ENCODE measurements at places on chromosomes 2 and 18. TPM values are rescaled to one million over a fixed set of nuclear protein-coding genes. Genes with fewer than 3 reads are reported as not detected.

DNA sequence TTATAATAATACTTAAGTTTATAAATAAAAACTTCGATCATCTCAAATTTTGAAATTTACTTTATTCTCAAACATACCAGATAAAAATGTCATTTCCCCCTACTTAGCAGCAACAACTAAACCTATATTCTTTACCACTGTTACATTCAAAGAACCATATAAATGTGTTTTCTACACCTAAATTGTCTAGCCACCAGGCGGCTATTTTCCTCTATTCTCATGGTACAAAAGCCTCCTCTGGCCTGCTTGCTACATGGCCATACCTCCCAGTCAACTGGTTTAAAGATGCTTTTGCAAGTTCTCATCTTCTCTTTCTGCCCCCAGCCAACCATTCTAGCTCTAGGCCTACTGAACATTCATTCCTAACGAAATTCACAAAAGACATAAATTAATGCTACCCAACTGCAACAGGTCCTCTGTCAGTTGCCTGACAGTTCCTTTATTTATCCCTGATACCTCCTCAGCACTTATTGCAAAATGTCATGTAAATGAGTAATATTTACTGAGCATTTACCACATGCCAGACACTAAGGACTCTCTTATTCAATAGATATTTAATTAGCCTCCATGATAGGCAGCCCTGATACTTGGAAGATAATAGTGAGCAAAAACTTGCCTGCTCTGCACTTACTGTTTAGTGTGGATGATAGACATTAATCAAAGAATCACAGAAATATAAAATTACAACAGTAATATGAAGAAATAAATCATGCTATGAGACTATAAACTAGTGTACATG, 5.0 kb downstream of the C1D start:
- no peaks in the 10 kb centered on the region for H3K36me3 ChIP-seq
- no peak for DNase-seq
- H3K27ac ChIP-seq, result no peak overlapping the region
- no peak overlapping the region for H3K4me3 ChIP-seq
- H3K27me3 ChIP-seq, result no peaks in the 10 kb centered on the region

- no peaks in the 10 kb centered on the region for H3K27me3 ChIP-seq
- no peaks in the 10 kb centered on the region for H3K36me3 ChIP-seq
- DNase-seq, result no peak
- no peak overlapping the region for H3K27ac ChIP-seq
- no peak overlapping the region for H3K4me3 ChIP-seq
- H3K4me1 ChIP-seq, result no peaks in the 10 kb centered on the region
Measured at GRCh38 chr2:68447118-68447517, 20.0 kb downstream of the FBXO48 start.

DNA sequence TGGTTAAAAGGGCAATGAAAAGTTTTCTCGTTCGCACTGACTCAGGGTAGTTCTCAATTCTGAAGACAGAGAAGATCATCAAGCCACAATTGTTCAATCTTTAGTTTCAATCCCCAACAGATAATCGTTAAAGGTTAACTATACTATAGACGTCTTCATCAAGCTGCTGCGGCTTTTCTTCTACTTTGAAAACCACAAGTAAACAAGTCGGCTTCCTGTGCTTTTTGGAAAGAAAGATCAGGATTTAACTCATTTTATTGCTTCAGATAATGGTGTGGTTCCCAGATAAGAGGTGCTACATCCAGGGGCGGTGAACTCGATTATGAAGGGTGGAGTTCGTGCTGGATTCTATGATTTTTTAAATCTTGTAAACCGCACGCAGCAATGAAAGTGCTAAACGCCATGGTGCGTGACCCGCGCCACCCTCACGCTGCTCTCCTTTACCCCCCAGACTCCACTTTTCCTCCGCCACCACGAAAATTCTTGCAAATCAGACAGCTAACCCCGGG, 545 bp upstream of the CDCA7 start:
- peaks cover 8% of the 10 kb centered on the region for H3K27me3 ChIP-seq
- no peaks in the 10 kb centered on the region for H3K36me3 ChIP-seq
- peaks cover 26% of the 10 kb centered on the region for H3K4me1 ChIP-seq
- peak overlapping the region; percentile 69 for H3K4me3 ChIP-seq

- H3K27me3 ChIP-seq, result no peaks in the 10 kb centered on the region
- no peaks in the 10 kb centered on the region for H3K36me3 ChIP-seq
- no peak overlapping the region for H3K27ac ChIP-seq
- DNase-seq, result no peak
- no peak overlapping the region for H3K4me3 ChIP-seq
- peaks cover 6% of the 10 kb centered on the region for H3K4me1 ChIP-seq
Measured at GRCh38 chr18:48468151-48468550, 59.0 kb upstream of the ZBTB7C start.

DNA sequence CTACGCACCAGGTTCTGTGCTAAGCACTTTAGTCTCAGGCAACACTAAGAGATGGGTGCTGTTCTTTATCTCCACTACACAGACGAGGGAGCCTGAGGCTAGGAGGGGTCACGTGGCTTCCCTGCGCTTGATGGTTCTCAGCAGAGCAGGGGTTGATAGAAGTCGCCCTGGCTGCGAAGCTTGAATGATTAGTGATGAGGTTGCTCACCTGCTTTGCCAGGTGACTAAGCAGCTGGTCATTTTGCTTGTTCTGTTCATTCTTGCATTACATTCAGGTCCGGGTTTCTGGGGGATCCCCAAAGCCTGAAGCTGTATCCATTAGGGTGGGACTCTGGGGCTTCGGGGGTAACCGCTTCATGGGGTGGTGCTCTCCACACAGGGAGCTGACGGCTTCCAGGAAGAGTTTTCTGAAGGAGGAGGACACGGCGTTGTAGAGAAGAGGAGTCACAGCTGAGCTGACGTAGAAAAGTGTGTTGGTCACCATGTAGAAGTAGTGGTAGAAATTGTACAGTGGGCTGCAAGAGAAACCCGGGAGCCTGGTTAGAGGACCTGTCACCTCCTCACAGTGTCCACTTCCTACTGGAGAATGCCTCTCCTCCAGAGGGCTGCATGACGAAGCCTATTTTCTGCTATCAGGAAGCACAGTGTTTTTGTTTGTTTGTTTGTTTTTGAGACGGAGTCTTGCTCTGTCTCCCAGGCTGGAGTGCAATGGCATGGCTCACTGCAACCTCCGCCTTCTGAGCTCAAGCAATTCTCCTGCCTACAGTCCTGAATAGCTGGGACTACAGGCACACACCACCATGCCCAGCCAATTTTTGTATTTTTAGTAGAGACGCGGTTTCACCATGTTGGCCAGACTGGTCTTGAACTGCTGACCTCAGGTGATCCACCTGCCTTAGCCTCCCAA, 11.5 kb downstream of the NTSR2 start:
- no peak overlapping the region for H3K4me3 ChIP-seq
- H3K36me3 ChIP-seq, result no peaks in the 10 kb centered on the region
- H3K4me1 ChIP-seq, result no peaks in the 10 kb centered on the region
- no peak for DNase-seq
- no peak overlapping the region for H3K27ac ChIP-seq

- DNase-seq, result no peak
- H3K4me3 ChIP-seq, result no peak overlapping the region
- peak overlapping the region; percentile 38 for H3K27ac ChIP-seq
- H3K27me3 ChIP-seq, result no peaks in the 10 kb centered on the region
Measured at GRCh38 chr2:109497911-109498870, 115.6 kb downstream of the SEPTIN10 start.

- no peak overlapping the region for H3K4me3 ChIP-seq
- no peaks in the 10 kb centered on the region for H3K27me3 ChIP-seq
- no peaks in the 10 kb centered on the region for H3K4me1 ChIP-seq
- H3K36me3 ChIP-seq, result no peaks in the 10 kb centered on the region
- H3K27ac ChIP-seq, result no peak overlapping the region
Measured at GRCh38 chr2:29811378-29811777, 110.0 kb downstream of the ALK start.

DNA sequence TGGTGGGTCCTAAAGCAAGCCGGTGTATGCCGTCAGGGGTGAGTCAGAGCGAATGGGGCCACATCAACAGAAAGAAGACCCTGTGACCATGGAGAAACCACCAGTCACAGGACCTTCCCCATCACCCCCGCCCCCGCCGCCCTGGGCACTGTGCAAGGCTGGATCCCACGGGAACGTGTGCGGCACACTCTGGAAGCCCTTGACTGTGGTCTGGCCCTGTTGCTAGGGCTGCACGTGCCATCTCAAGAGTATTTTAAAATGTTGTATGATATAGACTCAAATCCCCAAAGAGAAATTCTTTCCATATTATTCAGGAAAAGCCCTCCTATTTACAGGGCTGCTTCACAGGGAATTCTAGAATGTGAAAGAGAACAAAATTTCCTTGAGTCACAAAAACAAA, 174.8 kb downstream of the BCL2 start:
- no peaks in the 10 kb centered on the region for H3K36me3 ChIP-seq
- DNase-seq, result no peak
- H3K4me1 ChIP-seq, result peaks cover 6% of the 10 kb centered on the region
- H3K27ac ChIP-seq, result no peak overlapping the region
- H3K4me3 ChIP-seq, result no peak overlapping the region
- H3K27me3 ChIP-seq, result no peaks in the 10 kb centered on the region

GRCh38 chr2:290090-290722, 2.3 kb upstream of the ALKAL2 start:
- H3K36me3 ChIP-seq, result no peaks in the 10 kb centered on the region
- H3K27ac ChIP-seq, result peak overlapping the region; percentile 76
- H3K4me1 ChIP-seq, result peaks cover 28% of the 10 kb centered on the region
- peak; percentile 73 for DNase-seq
- H3K27me3 ChIP-seq, result peaks cover 12% of the 10 kb centered on the region
- peak overlapping the region; percentile 74 for H3K4me3 ChIP-seq

- H3K4me3 ChIP-seq, result peak overlapping the region; percentile 43
- peak overlapping the region; percentile 82 for H3K27ac ChIP-seq
- H3K27me3 ChIP-seq, result no peaks in the 10 kb centered on the region
- H3K4me1 ChIP-seq, result peaks cover 12% of the 10 kb centered on the region
Measured at GRCh38 chr2:7430869-7431641, 513.8 kb downstream of the RNF144A start.

DNA sequence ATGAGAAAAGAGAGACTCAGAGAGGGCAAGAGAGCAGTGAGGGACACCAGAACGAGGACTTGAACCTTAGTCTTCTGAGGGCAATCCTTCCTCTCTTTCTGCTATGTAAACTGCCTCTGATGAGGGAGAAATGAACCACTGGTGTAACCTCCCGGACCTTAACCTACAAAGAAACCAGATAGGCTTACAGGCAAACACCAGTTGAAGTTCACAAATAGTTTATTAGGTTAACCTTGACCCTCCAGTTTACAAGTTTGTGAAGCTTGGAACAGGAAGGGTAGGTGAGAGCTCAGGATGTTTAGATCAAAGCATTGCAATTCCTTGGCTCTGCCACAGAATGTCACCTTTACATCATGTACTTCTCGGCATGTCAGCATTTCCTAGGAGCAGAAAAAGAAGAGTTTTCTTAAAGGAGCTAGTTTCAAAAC, 486.4 kb upstream of the SPRED2 start:
- H3K27ac ChIP-seq, result no peak overlapping the region
- H3K4me1 ChIP-seq, result peaks cover 9% of the 10 kb centered on the region
- H3K36me3 ChIP-seq, result no peaks in the 10 kb centered on the region
- H3K4me3 ChIP-seq, result no peak overlapping the region
- no peaks in the 10 kb centered on the region for H3K27me3 ChIP-seq
- no peak for DNase-seq

DNA sequence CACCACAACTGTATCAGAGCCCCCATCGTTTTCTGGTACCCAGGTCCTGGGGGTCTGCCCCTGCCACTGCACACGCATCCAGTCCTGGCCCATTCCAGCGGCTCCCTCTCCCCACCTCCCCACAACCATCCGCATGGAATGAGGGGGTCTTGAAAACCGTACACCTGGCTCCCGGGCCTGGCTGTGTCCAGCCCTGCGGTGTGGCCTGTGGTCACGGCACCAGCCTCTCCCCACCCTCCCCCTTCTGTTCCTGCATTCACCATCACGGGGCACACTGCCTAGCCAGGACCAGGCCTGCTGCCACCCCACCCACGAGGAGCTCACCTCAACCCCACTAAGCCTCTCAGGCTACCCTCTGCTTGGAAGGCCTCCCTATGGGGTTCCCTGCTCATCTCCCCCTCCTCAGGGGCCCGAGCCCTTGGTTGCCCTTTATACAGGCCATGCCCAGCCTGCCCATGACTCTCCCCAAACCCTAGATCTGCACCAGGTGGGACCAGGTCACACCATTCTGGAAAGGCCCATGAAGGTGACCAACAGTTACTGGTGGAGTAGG, 11.4 kb downstream of the GPR35 start:
- no peaks in the 10 kb centered on the region for H3K36me3 ChIP-seq
- no peak overlapping the region for H3K27ac ChIP-seq
- no peak for DNase-seq
- H3K4me1 ChIP-seq, result no peaks in the 10 kb centered on the region

CDH2 gene
- 0.67 TPM for total RNA-seq

NEB gene
- 1.5 TPM for total RNA-seq

TEKT4 gene
- 2.1 TPM for total RNA-seq

Data from upper lobe of left lung (tissue), 6 donors.